ENCODE measurements at places on chromosomes 16 and 17.
A peak's percentile ranks its signal among the peaks of the same experiment; 100 is the strongest.

DNA sequence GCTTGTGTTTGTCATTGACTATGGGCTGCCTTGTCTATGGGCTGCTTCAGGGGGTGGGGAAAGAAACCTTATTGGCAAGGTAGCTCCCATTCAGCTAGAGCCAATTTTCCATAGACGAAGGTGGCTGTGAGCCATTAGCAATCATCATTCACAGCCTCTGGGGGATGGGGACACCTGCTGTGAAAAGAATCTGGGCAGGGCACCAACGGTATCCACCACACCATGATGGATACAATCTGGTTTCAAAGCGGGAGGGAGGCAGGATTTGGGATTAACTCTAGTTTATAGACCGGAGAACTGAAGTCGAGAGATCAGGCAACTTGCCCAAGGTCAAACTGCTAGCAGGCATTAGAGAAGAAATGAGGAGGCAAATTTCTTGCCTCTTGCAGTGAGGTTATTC, 182.3 kb downstream of the SHISA9 start:
- DNase-seq = no peak

DNA sequence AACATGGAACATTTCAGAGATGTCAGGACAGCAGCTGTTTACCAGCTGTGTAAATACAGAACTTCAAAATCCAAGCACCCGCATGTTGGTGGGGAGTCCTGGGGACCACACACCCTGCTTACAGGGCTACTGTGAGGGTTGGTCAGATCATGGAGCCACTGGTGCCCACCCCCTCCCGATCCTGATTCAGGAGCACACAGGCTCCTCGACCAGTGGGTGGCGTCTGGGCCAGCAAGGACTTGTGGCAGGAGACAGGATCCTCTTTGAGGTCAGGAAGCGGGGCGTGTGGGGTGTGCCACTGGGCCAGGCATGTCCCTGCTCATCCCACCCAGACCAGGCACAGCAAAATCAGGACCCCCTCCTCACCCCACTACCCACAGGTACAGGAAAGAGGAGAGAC, 83.6 kb downstream of the SDK2 start:
- peak; percentile 45 for DNase-seq

GRCh38 chr17:77828749-77829539, 129.6 kb upstream of the TNRC6C start:
- DNase-seq = no peak

DNA sequence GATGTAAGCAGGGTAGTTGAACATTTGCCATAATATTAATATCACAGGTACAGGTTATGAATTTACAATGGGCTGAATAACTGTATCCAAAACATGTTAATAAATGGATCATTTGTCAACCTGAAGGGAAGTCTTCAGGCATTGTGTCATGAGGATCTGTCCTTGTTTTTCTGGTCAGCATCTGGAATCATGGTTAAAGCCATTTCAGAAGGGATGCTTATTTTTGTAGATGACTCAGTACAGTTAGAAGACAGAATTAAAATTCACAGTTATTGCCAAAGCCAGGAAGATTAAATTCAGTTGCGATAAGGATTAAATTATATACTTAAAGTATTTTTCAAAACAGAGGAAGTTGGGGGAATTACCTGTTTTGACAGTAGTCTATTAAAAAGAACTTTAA, 8.0 kb downstream of the PSMD11 start:
- no peak for DNase-seq

GRCh38 chr17:46978489-46979146, 435 bp downstream of the RPRML start:
- peak; percentile 60 for DNase-seq

DNA sequence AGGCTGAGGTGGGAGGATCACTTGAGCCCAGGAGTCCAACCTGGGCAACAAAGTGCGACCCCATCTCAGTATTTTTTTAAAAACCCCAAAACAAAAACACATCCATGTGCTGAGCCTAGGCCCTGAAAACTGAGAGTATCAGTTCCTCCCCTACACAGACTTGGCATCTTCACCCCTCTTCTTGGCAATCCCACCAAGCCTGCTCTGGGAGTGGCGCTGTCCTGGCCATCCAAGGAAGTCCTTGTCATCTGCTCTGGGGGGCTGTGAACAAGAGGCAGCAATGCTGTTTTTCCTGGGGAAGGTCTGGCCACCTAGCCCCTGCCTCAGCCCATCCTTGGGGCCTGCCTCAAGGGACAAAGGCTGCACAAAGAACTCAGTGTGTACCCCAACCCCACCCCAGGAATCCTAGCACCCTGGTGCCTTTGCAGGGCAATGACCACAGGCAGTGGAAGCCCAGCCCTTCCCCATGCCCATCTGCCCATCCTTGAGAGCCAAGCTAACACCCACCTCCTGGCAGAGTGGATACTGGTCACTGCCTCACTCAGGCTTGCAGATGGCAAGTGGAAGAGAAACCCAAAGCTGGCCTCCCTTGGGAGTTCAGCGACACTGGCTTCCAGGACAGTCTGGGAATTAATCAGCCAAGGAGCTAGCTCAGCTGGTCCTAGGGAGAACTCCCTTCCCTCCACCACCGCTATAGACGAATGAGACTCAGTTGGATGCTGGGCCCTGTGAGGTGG, 14.8 kb upstream of the GFOD2 start:
- no peak for DNase-seq

- DNase-seq = peak; percentile 92
Observed at GRCh38 chr17:80036715-80037477, 454 bp downstream of the CCDC40 start.

DNA sequence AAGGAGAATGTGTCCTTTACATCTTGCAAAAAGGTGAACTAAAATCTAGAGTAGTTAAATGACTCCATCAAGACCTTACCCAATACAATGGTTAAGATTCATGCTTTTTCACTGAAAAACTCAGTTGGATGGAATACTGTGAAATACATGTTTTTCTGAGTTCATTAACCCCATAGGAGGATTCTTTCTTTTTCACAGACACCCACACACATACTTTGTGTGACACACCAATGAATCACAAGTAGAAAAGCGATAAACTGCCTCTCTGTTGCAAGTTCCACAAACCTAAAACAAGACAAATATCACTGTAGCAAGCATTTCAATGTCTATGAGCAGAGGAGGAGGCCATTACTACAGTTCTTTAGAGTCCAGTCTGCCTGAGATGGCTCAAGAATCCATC, 258.8 kb upstream of the CDH5 start:
- no peak for DNase-seq

- DNase-seq = no peak
Observed at GRCh38 chr17:78804777-78805176, 22.7 kb upstream of the CYTH1 start.

GRCh38 chr16:51392521-51393187, 241.6 kb upstream of the SALL1 start:
- peak; percentile 37 for DNase-seq

GRCh38 chr17:41071606-41072360, 6.1 kb upstream of the KRTAP2-4 start:
- DNase-seq = no peak

- no peak for DNase-seq
Observed at GRCh38 chr17:17344507-17345293, 41.5 kb downstream of the NT5M start.

DNA sequence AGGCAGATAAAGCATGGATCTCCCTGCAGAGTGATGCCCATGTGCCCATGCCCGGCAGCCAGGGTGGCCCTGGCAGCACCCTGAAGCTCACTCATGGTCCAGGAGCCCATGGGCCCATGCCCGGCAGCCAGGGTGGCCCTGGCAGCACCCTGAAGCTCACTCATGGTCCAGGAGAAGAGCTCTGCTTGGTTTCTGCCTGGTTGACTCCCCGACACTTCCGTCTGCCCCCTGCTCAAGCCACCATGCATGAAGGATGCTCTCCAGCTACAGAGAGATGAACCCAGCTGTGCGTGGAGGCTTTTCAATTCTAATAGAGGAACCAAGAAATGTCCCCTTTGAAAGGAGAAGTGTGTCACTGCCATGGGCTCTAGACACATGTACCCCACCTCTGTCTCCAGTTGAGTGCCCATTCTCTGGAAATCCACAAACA, 8.7 kb downstream of the CCL17 start:
- no peak for DNase-seq

DNA sequence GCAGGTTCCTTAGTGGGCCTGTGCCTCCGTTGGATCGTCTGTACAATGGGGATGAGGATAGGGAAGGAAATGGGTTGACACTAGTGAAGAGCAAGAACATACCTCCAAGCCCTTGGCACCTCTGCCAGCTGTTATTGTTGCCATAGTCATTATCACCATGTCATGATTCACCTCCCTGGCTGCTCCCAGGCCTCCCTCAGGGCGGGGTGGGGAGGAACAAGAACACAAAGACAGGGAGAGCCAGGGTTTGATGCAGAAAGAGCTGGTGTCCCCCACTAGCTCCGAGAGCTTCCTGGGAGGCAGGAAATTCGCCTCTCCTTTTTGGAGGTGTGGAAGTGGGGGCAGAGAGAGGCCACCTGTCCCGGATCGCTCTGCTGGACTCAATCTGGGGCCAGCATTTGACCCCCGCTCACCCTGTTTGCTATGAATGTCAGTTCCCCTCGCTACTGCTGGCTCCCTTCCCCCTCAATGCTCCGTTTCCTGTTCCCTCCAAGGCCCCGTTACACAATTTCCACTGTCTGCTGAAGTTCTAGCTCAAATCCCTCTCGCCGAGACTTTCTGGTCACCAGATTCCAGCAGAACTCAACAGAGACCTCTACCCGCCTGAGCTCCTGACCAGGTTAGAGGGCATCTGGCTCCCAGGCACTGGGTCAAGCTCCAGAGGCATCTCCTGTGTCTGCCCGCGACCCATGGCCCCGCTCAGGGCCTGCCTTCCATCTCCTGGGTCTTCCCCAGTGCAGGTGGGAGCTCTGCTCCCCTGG, 9.1 kb downstream of the TIMP2 start:
- DNase-seq = no peak

GRCh38 chr16:11871193-11871592, 19.9 kb upstream of the RSL1D1 start:
- DNase-seq = peak; percentile 46

GRCh38 chr17:64788286-64789060, 126.4 kb upstream of the SMURF2 start:
- DNase-seq = no peak

GRCh38 chr16:67571464-67571863, 9.1 kb downstream of the CTCF start:
- DNase-seq = no peak

GRCh38 chr17:1367351-1367745, 32.7 kb downstream of the YWHAE start:
- DNase-seq = peak; percentile 14

GRCh38 chr17:21463204-21463661, 87.1 kb downstream of the KCNJ12 start:
- no peak for DNase-seq

- DNase-seq = no peak
Observed at GRCh38 chr17:57877803-57878377, 28.0 kb upstream of the MRPS23 start.

GRCh38 chr16:83732536-83732935, 75.2 kb upstream of the HSBP1 start:
- no peak for DNase-seq

GRCh38 chr16:14286368-14287230, 215.5 kb downstream of the MRTFB start:
- DNase-seq = peak; percentile 63

- no peak for DNase-seq
Observed at GRCh38 chr17:58806046-58806445, 50.4 kb downstream of the PPM1E start.

GRCh38 chr16:4198816-4199215, 43.1 kb downstream of the SRL start:
- DNase-seq = no peak

- DNase-seq = peak; percentile 13
Observed at GRCh38 chr16:25064937-25065336, 46.6 kb upstream of the LCMT1 start.

DNA sequence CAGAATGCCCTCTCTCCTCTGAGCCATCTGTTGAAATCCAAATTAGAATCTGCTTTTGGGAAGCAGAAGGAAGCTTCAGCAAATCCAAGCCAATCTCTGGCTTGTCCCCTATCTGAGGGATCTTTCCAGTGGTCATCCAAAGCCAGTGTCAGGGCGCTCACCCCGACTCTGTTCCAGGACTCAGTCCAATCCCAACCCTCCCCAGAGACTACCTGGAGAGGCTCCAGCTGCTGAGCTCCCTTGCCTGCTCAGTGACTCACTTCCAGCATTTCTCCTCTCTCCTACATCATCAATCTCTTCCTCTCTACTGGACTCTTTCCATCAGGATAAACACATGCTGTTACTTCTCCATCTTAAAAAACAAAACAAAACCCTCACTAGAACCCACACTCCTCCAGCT, 2.4 kb downstream of the MATCAP1 start:
- DNase-seq = no peak

- DNase-seq = no peak
Observed at GRCh38 chr17:33196883-33197282, 96.2 kb downstream of the ASIC2 start.

DNA sequence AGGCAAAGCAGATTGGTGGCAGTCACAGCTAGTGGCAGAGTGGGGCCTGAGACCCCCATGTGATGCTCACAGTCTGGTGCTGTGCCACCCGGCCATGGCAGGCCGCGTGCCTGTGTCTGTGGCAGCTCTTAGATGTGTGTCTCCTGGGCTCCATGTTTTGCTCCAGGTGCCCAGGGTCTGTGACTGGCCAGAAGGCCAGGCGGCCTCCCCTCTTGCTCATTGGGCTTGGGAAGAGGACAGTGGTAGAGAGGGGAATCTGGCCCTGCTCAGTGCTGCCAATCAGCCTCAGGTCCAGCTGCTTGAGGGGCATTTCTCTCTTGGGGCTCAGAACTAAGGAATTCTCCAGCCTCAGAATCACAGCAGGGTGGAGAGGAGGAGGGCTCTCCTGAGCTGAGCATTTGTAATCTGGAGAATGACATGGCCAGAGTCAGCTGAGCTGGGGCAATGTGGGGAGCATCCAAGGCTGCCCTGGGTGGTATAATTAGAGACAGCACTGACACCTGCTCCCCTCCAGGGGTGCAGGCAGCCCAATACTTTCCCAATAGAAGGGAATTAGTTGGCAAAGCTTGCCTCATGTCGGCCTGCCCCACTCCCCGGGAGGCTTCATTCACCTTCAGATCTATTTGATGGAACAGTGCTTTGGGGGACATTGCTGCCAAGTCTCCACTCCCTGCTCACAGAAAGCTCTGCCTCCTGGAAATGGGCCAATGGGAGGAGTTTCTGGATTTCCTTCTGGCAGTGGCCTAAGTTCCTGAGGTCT, 2.7 kb upstream of the LASP1NB start:
- peak; percentile 83 for DNase-seq

DNA sequence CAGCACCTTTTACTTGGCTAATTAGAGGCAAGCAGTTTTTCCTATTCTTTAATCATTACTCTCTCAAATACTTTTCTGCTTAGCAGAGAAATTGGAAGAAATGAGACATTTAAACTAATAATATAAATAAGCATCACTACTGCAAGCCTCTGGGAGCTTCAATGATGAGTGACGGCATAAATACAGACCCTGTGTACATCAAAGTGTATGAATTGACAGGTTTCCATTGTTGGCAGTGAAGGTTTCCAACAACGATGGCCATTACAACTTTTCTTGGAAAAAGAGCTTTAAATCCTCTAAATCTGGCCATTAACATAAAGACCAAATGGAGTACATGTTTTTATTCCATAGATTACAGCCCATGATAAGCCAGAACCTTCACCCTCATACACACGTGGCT, 39.4 kb upstream of the CACNG5 start:
- no peak for DNase-seq
